GM12865 (cell line): ENCODE measurements at places on chromosomes 13 and 19.

- DNase-seq, result no peak
Measured at GRCh38 chr19:35894342-35894741, 6.0 kb downstream of the NFKBID start.

- no peak for DNase-seq
Measured at GRCh38 chr13:30850204-30850866, 55.7 kb upstream of the MEDAG start.

GRCh38 chr13:48043789-48044503 is 6.4 kb downstream of the NUDT15 start:
- peak; percentile 16 for DNase-seq

- no peak for DNase-seq
Measured at GRCh38 chr19:33263325-33264023, 37.8 kb upstream of the SLC7A10 start.

GRCh38 chr13:36475468-36475867 is 43.2 kb downstream of the CCNA1 start:
- DNase-seq, result no peak

- DNase-seq, result no peak
Measured at GRCh38 chr13:96403651-96404050, 313.7 kb downstream of the HS6ST3 start.

DNA sequence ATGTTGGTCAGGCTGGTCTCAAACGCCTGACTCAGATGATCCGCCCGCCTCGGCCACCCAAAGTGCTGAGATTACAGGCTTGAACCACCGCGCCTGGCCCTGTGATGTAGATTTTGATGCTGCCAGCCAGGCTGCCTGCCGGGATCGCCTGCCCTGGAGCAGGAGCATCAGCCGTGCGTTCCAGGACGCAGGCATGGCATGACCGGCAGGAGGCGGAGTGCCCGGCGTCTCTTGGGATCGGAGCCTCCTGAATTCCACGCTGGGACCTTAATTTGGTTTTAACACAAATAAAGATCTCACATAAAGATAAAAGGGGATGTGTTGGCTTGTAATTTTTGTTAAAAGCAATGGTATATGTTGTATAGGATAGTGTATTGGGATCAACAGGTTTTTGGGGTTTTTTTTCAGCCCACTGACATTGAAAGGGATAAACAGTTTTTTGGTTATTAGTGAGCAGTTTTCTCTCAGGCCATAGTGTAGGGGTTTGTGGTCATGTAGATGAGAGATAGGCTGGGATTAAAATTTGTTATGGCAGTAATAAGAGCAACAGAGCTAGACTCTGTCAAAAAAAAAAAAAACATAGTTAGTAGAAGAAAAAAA is 1406.4 kb downstream of the UQCRFS1 start:
- no peak for DNase-seq

DNA sequence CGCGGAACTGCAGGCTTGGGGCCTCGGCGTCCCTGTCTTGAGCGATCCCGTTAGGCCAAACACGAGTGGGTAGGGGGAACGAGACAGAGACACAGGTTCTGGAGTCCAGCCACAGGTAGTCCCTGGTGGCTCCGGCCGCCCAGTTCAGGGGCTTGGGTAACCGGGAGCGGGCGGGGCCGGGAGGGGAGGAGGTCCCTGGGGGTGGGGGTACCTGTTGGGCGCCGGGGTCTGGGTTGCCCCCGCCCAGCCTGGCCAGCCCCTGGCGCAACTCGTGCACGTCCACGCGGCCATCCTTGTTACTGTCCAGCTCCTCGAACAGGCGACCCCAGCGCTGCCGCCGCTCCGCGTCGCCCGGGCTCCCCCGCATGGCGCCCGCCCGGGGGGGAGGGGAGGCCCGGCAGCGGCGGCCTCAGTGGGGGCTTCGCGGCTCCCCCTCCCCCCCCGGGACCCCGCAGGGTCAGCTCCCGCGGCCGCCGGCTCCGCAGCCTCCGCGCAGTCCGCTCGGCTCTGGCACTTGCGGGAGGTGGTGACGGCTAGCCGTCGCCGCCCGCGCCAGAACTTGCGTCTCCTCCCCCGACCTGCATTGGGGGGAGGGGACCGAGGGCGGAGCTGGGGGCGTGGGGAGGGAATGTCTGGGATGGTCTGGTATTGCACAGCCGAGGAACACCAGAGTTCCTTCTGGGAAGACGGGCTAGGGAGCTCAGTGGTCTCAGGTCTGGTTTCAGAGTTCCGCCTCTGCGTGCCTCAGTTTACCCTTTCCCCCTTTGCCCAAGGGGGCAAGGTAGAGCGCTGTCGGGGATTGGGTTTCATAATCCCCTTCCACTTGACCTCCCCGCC is at the start of gene SLC25A23:
Gene SLC25A23 (minus strand): TSS at position 531 of the 837 bp plus-strand sequence. CDS start 164 bp downstream, at position 367.
- DNase-seq, result peak; percentile 90

- no peak for DNase-seq
Measured at GRCh38 chr13:84686973-84687372, 804.7 kb upstream of the SLITRK1 start.

DNA sequence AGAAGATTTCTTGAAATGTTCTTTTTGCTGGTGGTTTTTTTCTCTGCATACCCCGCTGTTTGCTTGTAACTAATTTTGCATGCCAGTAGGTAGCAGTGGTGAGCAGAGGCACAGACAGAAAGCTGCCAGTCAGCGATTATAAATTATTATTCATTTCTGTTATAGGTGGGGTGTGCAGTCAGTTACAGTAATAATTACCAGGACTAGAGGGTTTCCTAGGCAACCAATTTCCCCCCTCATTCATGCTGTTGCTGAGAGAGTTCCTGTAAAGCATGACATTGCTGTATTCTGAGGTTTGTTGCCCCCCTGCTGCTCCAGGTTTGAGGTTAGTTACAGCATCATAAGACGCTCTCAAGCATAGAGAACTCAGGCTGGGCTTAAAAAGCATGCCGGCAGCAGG is 104.5 kb downstream of the URI1 start:
- peak; percentile 56 for DNase-seq

- DNase-seq, result no peak
Measured at GRCh38 chr19:33558856-33559255, 37.3 kb upstream of the PEPD start.

DNA sequence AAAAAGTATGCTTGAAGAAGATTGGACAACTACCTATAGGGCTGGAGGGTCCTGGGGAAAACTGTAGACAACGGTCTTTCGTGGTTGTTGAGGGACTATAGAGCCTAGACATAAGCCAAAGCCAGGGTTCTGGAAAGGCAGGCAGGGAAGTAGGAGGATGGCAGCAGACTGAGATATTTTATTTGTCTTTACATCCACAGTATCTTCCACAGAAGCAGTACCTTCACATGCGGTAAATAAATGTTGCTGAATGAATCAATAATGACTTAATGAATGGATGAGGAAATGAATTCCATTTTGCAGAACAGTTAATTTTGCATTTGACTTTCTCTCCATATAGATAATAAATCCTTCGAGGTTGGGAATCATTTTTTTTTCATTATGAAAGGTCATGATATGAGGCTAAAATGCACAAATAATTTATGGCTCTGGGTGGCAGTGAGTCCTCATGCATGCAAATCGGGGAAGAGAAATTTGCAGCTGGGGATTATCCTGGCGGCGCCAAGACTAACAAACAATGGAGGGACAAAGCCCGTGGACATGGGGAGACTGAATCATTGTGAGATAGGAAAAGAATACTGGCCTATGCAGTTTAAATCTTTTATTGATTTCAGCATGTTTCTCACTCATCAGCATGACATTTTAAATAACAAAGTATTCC is 102.0 kb downstream of the ERCC5 start:
- DNase-seq, result no peak
